ENCODE measurements at places on chromosomes 1 and 21.

GRCh38 chr1:27111626-27112573 is 43.0 kb downstream of the SLC9A1 start:
- peak; percentile 95 for DNase-seq

DNA sequence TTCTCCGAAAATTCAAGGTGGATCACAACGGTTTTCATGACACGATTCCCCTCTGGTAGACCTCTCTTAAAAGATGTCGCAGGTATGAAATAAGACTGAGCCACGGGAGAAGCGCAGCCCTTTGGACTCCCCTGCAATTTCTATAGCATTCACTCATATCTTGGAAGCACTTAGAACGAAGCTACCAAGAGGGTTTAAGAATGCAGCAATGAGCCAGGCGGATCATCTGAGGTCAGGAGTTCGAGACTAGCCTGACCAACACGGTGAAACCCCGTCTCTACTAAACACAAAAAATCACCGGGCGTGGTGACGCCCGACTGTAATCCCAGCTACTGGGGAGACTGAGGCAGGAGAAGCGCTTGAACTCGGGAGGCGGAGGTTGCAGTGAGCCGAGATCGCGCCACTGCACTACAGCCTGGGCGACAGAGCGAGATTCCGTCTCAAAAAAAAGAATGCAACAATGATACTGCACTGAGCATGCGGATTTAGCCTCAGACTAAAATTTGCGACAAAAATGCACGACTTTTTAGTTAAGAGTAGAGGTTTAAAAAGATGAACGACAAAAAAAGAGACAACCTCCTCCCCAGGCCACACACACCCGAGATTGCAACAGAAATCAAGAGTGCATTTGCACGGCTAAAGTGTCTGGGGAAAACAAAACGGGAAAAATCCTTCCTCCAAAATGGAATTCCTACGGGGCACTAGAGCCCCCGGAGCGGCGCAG is 743 bp downstream of the TOMM20 start:
- no peak for DNase-seq

DNA sequence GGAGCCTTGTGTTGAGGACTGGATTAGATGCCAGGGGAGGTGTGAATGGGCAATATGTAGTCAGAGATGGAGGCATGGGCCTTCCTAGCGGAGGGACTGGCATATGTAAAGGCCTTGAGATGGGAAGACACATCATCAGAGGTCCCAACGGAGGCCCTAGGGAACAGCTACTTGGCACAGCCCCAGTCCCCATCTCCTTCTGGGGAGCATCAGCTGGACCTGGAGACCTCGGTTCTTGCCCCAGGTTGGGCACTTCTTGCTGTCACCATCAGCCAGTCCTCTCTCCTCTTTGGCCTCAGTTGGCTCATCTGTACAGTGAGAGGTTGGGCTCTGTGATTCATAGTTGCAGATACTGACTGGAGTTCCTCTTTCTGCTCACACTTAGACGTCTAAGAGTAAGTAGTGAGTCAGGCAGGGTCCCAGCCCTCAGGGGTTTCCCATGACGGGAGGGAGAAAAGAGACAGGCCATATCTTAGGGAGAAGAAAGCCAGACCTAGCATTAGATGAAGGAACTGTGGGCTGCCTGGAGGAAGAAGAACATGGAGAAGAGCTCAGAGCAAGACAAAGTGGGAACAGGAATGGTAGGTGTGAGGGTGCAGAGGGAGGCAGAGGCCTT is 3.4 kb upstream of the MARCKSL1 start:
- no peak for DNase-seq

DNA sequence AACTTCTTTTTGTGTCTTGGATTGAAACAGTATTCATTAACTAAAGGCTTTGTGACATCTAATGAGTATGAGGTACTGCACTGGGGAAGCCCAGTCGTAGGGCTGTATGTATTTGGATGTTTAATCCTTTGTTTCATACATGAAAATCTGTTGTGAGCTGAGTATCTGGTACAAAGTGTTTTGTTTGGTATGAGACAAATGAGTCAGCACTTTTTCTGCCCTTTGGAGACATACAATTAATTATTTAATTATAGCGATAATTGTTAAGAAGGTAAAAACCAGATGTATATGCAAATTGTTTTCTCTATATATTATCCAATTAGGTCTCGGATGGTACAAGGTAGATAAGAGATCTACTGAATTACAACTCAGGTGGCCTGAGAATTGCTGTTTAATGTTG is 36.3 kb downstream of the MARK1 start:
- no peak for DNase-seq

DNA sequence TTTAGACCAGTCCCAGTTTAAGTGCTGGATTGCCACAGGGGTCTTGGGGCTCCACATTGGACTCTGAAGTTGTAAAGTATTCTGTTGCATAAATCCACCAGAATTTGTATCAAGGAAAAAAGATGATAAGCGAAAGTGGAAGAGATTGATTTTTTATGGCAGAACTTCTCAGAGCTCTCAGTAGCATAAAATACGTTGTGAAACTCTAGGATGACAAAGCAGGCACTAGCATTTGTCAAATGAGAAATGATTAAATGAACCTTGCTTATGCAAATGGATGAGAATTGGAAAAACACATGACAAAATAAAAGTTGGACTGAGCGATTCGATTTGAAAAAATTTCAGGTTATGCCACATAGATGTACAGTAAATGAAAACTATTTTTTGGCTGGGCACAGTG is 253.8 kb upstream of the RAB4A start:
- DNase-seq: no peak

DNA sequence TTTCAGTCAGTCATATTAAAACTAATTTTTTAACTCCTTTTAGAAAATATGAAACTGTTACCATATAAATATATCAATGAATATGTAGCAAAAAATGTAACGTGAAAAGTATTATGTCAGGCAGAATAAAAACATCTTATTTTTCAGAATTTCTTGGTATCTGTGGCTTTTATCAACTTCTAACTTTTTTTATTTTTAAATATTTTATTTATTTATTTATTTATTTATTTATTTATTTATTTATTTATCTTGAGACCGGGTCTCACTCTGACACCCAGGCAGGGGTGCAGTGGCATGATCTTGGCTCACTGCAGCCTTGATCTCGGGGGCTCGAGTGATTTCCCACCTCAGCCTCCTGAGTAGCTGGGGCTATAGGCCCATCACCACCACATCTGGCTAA is 87.6 kb downstream of the C21orf91 start:
- DNase-seq: no peak

DNA sequence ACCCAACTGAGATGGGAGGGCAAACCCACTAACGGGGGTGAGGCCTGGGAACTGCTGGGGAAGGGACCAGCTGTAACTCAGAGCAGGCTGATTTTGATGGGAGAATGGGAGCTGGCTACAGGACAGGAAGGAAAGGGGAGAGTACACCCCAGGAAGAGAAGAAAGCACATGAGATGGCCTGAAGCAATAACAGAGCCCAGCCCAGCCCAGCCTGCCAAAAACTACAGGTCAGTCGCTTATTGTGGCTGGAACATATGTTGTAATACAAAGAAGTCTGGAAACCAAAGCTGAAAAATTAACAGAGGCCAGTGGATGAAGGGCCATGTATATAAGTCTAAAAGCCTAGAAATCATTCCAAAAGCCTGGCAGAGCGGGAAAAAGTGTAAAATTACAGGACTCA is 1.6 kb downstream of the ITLN2 start:
- DNase-seq: no peak

GRCh38 chr1:180974236-180974635 is 48.4 kb downstream of the STX6 start:
- no peak for DNase-seq

DNA sequence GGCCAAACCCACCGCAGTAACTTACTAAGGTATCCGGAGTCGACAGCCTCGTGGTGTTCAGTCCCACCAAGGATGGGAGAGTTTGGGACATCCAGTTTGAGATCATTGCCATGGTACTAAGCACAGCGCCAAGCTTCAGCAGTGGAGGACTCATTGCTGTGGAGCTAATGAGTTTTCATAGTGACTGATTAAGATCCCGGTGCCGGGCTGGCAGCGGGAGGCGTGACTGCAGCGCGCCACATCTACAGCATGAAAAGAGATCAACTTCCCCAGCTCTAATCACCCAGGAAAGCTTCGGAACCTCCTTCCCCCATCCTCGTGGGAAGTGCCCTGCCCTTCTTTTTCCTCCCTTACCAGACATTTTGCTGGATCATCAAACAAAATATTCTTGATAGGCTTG is 149.9 kb downstream of the OLFM3 start:
- no peak for DNase-seq

DNA sequence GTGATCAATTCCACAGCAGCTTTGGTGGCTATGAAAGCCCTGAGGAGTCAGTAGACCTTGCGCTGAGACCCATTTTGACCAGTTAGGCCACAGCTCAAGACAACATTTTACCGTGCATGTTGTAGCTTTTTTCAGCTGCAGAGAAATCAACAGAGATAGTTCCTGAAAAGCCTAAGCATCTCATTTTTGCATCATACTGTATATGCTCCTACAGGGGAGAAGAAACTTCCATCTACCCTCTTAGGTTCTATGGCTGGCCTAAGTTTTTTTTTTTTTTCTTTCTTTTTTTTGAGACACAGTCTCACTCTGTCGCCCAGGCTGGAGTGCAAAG is 24.8 kb upstream of the EYA3 start:
- no peak for DNase-seq

DNA sequence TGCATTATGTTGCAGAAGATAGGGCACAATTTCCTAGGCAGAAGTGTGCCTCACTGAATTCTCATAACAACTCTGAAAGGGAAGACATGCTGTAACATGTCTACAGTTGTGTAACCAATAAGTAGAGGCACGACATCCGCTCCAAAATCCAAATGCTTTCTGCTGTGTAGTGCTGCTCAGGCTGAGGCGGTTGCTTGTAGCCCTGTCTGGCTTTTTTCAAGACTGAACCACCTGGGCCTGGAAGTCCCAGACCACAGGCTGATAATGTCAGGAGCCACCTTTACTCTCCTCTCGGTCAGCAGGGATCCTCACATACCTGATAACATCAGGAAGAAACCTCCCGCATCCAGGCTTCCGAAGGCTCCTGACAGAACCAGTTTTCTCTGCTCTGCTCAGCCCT is 10.9 kb downstream of the AKNAD1 start:
- no peak for DNase-seq

DNA sequence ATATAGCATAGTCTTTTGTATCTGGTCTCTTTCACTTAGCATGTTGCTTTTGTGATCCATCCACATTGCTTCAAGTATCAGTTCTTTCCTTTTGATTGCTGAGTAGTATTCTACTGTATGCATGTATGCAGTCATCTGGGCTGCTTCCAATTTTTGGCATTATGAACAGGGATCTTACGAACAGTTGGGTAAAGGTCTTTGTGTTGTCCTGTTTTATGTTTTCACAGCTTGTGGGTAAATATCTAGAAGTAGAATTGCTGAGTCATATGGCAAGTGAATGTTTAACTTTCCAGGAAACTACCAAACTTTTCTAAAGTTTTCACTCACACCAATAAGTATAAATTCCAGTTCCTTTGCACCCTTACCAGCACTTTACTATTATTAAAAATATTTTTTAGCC is 60.9 kb downstream of the LHX4 start:
- DNase-seq: no peak

DNA sequence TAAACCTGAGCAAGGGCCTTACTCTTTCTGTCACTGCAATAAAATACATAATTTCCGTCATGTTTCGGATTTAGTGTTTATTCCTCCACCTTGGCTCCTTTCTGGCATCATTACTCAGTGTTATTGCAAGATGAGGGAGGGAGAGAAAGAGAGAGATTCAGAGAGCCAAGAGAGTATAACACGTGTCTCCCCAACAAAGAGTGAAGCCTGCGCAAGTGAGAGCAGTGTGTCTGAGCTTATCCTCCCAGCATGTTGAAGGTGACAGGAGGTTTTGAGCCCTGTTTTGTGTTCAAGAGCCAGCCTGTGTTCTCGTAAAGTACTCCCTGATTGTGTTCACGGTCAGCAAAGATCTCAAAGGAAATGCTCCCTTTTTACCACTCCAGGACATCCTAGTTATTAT is 6.3 kb downstream of the RUNX1 start:
- DNase-seq: no peak

GRCh38 chr21:41478319-41479177 is 29.4 kb downstream of the TMPRSS2 start:
- no peak for DNase-seq

DNA sequence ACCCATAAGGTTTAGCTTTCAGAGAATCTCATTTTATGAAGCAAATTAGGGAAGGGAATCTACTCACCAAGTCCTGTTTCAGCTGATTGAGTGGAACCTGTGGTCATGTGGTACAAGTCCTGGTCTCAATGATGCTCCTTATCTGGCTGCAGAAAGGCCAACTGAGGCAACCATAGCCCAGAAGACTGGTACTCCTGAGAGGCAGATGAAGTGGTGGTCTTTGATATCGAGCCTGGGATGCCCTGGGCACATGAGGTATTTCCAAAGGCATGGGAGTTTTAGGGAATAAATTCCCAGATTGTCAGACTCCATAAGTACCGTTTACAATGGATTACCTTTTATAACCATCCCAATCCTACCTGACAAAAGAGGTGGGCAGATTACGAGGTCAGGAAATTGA is 3.3 kb downstream of the MX1 start:
- no peak for DNase-seq

- DNase-seq: no peak
These were observed 2.0 kb upstream of the TMPRSS3 start for GRCh38 chr21:42397746-42398394.

GRCh38 chr1:217946511-217946910 is 315.4 kb downstream of the SPATA17 start:
- DNase-seq: no peak

DNA sequence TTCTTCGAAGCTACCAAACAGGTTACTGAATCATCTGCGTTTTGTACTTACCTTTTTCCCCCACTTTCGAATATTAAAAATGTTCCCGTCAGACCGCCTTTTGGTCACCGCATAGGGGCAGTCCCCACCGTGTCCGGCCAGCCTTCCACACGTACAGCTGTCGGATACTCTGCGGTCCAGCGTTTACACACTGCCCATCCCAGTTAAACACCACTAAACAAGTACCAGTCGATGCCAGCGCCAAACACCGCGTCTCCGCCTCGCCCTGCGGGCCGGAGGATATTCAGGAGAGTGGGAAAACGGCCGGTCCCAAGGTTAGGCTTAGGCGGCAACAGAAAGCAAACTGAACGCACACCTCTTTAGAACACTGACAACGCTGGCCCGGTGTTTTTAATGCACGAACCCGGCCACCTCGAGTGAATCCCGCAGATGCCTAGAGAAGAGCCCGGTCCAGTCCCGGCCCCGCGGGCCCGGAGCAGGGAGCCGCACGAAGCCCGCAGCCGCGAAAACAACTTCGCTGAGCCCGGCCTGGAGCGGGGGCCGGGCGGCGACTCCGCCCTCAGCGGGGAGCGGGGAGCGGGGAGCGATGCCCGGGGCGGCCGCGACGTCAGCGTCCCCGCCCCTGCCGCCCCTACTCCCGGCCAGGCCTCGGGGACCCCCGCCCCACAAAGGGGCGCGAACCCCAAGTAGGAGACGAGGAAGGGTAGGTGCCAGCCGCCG is 730 bp upstream of the PHF13 start:
- DNase-seq: peak; percentile 85

- DNase-seq: no peak
These were observed 130.1 kb upstream of the MAP1LC3C start for GRCh38 chr1:242128951-242129502.

- peak; percentile 91 for DNase-seq
These were observed 748 bp downstream of the PPP1R15B start for GRCh38 chr1:204410688-204411450.

GRCh38 chr1:179807291-179807690 is 64.2 kb downstream of the FAM163A start:
- DNase-seq: no peak
